Stimulated activated naive CD8-positive, alpha-beta T cell treated with anti-CD3 and anti-CD28 coated beads, Interleukin-15, amount 100 ng/mL, for 72 hours (primary cell): ENCODE measurements at places on chromosomes 13 and 19.

GRCh38 chr13:28012383-28012782, 23.9 kb upstream of the URAD start:
- DNase-seq: no peak

- peak; percentile 67 for DNase-seq
Observed at GRCh38 chr19:48390188-48391099, 907 bp downstream of the KDELR1 start.

GRCh38 chr19:3459965-3460582, 20.3 kb downstream of the SMIM24 start:
- no peak for DNase-seq

DNA sequence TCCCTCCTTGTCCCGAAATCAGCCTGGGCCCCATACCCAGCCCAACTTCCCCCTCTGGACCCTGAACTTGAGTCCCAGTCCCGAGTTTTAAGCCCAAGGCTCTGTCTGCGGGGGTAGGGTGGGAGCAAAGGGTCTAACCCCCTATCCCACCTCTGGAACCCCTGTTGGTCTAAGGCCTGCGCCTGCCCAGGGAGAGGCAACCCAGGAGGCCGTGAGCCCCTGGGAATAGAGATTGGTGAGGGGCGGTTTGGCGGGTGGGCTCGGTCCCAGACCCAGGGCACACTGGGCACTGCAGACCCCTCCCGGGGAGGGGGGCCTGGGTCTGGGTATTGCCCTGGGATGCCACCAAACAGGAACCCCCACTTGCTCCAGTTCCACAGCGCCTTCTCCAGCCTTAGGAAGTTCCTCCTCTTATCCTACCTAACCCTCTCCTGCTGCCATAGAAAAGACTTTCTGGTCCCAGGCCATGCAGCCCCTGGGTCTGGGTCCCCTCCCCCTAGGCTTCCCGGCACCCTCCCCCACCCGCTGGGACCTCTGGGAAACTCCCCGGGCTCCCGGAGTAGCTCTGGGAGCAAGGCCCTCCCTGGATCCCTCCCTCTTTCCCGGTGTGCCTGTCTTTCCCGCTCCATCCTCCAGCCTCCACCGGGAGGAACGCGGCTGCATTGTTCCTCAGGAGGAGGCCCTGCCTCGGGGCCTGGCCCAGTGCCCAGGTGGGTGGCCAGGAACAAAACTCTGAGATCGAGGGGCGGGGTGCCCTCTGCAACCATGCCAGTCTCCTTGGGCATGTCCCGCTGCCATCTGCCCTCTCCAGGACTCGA, 33.6 kb upstream of the NANOS3 start:
- DNase-seq: no peak

- DNase-seq: no peak
Observed at GRCh38 chr19:54792814-54793213, 10.6 kb upstream of the KIR2DL4 start.

- DNase-seq: peak; percentile 39
Observed at GRCh38 chr13:113186061-113186900, 22.2 kb downstream of the PCID2 start.

- DNase-seq: no peak
Observed at GRCh38 chr13:105069106-105069505, 1466.4 kb downstream of the EFNB2 start.

DNA sequence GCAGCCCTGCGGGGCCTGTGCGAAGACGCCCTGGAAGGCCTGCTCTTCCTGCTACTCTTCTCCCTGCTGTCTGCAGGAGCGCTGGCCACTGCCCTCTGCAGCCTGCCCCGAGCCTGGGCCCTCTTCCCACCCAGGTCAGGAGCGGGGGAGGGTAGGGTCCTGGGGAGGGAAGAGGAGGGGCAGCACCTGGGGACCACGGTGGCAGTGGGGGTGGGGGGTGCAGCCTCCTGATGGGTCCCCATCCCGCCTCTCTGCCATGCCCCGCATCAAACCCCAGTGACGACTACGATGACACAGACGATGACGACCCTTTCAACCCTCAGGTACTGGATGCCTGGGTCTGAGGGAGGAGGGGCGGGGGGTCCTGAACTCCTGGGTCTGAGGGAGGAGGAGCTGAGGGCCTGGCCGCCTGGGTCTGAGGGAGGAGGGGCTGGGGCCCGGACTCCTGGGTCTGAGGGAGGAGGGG, 13.4 kb upstream of the LENG8 start:
- no peak for DNase-seq

DNA sequence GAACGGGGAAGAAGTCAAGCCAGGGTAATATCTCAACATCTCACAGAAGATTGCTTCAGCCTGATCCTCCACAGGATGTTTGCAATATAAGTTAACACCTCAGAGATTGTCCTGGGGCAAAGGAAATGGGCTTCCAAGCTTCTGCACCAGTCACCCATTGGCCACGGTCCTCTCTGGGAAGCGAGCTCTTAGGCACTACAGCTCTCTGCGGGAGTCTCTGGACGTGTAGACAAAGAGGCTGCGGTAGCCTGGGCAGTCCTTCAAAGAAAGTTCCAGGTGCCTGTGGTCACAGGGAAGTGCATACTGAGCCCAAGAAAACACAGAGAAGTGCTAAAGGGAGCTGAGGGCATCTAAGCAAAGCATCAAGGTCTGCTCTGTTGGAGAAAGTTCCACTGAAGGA, 805.7 kb downstream of the DIAPH3 start:
- DNase-seq: no peak

- DNase-seq: no peak
Observed at GRCh38 chr13:22427783-22428182, 753.0 kb upstream of the SGCG start.

GRCh38 chr13:31236211-31236786, 36.5 kb downstream of the B3GLCT start:
- no peak for DNase-seq

DNA sequence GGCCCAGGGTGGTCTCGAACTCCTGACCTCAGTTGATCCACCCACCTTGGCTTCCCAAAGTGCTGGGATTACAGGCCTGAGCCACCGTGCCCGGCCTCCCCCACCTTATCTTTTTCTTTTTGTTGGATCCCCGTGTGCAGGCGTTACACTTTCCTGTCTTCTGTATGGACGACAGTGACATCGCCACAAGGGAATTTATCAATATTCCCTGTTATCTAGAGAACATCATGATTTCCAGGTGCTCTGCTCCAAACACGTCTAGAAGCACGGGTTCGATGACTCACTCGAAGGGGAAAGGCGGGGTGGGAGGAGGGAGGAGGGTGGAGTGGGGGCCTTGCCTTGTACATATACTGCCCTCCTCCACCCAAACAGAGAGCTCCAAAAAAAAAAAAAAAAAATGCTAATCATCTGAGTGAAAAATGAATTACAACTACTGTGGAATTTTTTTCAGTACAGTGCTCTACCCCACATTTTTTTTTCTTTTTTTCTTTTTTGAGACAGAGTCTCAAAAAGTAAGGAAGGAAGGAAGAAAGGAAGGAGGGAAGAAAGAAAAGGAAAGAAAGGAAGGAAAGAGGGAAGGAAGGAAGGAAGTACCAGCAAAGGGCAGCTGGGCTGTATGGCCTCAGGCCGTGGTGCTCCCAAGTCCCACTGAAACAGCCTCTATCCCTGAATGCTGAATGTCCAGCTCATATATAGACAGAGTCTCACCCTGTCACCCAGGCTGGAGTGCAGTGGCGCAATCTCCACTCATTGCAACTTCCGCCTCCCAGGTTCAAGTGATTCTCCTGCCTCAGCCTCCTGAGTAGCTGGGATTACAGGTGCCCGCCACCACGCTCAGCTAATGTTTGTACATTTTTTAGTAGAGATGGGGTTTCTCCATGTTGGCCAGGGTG, 36.8 kb downstream of the INSR start:
- no peak for DNase-seq

DNA sequence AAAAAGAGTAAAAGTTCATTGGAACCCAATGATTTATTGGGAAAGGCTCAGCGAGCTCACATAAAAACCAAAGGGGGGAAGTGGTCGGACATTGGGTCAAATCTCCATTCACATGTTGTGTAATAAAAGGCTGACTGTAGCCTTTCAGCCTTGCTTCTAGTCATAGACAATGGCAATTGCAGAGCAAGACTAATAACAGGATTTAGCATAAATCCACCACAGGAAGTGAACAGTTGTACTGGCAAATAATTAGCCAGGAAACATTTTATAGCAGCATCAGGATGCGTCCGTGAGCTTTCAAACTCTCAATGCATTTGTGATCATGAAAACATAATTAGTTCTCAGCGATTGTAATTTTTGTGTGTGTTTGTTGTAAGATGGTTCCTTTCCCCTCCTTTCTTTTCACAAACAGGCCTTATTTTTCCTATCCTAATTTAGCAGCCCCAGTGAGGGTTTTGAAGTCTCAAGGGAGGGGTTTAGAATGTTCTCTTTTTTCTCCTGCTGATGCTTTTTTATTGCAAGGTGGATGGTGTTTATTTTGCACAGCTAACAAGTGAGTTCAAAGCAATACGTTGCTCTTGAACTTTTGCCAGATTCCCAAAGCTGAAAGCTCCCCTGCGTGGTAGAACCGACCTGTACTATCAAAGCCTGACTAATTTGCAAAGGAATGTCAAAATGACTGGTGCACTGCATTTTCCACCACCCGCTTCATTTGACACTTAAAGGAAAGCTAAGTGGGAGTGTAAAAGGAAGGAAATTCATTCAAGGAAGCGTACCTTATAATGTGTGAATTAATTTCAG, 105.6 kb downstream of the SPRY2 start:
- no peak for DNase-seq

- no peak for DNase-seq
Observed at GRCh38 chr19:41932259-41932719, 4.0 kb upstream of the ERFL start.

- DNase-seq: no peak
Observed at GRCh38 chr13:112580912-112581311, 7.0 kb downstream of the TUBGCP3 start.

DNA sequence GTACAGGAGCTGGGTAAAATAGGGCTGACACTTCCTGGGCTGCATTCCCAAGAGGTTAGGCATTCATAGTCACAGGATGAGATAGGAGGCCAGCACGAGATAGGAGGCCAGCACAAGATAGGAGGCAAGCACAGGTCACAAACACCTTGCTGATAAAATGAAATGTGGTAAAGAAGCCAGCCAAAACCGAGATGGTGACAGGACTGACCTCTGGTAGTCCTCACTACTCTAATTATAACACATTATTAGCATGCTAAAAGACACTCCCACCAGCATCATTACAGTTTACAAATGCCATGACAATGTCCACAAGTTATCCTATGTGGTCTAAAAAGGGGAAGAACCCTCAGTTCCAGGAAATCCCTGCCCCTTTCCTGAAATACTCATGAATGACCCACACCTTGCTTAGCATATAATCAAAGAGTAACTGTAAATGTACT, 20.9 kb upstream of the IGSF23 start:
- DNase-seq: no peak

- DNase-seq: peak; percentile 37
Observed at GRCh38 chr13:110340812-110341444, 33.8 kb downstream of the COL4A2 start.

GRCh38 chr13:26482451-26483197, 74.9 kb upstream of the WASF3 start:
- DNase-seq: peak; percentile 67

DNA sequence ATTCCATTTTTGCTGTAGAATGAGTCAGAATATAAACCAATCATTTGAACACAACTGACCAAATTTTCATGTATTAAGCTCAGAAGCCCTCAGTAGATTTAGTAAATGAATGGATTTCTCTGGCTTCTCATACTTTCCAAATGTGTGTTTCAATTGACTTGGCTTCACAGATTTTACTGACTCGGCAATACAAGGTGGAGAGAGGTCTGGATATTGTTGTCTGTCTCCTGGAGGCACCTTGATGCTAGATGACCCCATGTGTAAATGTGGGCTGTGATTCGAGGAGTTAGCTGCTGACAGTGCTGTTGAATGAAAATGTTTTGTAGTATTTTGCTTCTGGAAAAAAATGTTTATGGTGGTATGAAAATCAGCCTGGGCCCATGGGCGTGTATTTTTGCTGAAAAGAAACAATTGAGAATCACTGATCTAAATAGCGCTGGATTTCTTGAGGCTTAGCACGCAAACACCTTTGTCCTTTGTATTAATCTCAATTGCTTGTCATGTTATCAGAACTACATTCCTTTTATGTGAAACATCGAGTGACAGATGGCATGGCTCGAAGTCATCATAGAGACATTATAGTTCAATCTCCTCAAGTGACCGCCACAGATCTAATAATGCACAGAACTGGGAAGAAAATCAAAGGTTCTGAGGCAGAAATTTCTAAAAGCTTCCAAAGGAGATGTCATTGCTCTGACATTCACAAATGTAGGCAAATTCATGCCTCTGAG, 41.2 kb upstream of the UBAC2 start:
- DNase-seq: no peak
